ENCODE measurements at places on chromosomes 1 and 21.

- DNase-seq = no peak
Observed at GRCh38 chr21:21750124-21750825, 752.1 kb downstream of the NCAM2 start.

DNA sequence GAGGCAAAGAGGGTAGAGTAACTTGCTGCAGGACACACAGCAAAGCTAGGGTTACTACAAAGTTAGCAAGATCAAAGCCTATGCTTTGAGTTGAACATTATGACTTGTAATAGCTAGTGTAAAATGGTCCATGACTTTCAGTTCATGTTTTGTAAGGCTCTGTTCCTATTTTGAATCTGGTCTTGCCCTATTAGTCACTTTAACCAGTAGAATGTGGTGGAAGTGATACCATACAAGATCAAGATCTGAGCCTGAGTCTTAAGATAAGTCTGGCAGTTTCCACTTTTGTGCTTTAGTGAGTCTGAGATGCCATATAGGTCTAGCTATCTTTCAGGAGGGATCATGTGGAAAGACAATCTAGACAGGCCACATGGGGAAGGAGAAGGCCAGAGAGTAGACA is 282.1 kb upstream of the BRINP3 start:
- no peak for DNase-seq

DNA sequence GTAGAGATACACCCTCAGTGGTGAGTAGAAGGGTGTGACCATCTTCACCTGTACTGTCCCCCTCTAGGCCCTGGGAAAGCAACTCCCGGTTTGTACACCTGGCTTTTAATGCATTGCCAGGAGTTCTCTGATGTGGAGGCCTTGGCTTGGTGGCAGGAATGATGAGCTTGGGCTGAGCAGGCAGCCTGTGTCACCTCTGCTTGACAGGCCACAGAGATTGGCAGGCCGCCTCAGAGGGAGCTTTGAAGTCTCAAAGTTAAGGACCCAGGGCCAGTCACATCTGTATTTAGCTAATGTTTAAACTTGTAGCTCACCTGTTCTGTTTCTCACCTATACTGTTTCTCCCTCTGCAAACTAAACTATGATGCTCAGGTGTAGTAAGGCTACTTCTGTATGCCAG is 28.5 kb downstream of the HUNK start:
- DNase-seq = no peak

DNA sequence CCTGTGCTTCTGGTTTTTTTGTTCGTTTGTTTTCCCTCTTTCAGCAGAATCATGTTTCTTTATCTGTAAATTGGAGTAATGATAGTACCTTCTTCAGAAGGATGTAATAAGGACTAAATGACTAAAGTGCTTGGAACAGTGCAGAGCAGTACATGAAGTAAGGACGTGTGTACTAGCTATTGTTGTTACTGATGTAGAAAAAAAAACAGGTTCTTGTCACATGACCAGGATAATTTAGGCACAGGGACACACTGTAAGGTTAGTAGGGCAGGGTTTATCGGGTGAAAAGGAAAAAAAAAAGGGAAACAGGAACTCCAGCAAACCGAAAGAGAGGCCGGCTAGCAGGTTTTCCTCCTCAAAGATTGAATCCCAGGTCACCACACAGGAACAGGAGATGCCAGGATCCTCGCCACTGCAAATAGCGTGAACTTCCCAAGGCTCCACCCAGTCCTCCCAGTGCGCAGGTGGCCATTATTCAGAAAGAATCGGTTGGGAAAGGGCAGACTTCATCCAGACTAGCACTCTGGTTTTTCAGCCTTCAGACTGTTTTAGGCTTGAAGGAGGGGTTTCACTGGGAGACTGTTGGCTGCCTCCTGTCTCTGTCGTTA is 63.8 kb upstream of the PRRC2C start:
- DNase-seq = no peak

GRCh38 chr1:245800901-245801605 is 646.3 kb downstream of the KIF26B start:
- DNase-seq = no peak

GRCh38 chr1:83802460-83803152 is 196.3 kb downstream of the TTLL7 start:
- no peak for DNase-seq

DNA sequence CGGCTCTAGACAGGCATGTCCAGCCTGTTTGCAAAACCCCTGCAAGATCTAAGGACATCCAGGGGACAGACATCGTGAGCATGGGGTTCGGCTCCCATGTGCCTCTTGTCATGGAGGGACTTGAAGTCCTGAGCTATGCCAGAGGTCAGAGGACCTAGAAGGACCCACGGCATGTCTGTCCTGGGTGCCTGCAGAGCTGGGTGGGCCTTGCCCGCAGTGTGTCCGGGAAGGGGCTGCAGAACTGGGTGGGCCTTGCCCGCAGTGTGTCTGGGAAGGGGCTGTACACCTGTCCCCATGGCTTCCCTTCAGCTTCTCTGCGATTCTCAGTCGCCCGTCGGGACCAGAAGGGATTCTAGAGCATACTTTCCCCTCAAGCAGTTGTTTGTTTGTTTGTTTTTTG is 20.0 kb upstream of the TRAPPC10 start:
- DNase-seq = no peak

- no peak for DNase-seq
Observed at GRCh38 chr21:35309316-35309715, 260.2 kb upstream of the RUNX1 start.

DNA sequence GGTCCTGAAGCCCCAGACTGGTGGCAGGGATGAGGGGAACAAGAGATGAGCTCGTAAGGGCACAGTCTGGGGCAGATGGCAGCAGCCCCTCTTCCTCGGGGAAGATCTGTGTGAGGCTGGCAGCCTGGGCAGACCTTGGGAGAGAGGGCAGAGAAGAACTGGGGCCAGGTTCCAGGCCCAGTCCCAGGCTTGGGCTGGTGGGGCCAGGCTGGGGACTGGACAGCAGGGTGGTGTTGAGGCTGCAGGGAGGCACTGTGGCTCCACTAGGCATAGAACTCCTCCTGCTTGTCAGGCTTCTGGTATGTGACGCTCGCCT is 35.7 kb downstream of the SDC3 start:
- no peak for DNase-seq

GRCh38 chr1:11693024-11693590 is 1.6 kb downstream of the DRAXIN start:
- no peak for DNase-seq

- no peak for DNase-seq
Observed at GRCh38 chr1:111747282-111747734, 8.1 kb upstream of the INKA2 start.

GRCh38 chr1:40435471-40435870 is 14.8 kb upstream of the ZFP69B start:
- DNase-seq = no peak

DNA sequence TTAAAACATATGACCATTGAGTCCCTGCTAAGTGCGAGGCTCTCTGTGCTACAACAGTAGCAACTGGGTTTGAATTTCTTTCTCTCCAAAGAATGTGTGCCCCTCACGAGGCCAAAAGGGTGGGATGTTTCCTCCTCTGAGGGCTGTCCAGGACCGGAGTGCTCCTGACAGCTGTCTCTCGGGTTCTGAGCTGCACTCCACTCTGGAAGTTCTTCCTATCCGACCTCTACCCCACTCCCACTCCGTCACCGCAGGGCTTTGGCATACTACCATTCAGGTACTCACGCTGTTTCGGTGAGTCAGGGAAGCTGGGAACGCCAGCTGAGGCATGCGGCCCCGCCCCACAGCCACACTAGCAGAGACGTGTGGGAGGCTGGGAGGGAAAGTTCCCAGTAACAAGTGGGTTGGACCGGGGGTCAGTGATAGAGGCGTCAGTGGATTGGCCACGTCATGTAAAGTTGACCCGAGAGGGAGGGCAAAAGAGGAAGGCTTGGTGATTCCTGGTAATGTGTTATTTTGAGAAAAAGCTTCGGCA is 705 bp upstream of the SLC50A1 start:
- DNase-seq = peak; percentile 52

GRCh38 chr1:213335084-213335483 is 284.0 kb downstream of the RPS6KC1 start:
- no peak for DNase-seq

- no peak for DNase-seq
Observed at GRCh38 chr1:116498789-116499628, 71.8 kb downstream of the CD58 start.

- no peak for DNase-seq
Observed at GRCh38 chr1:207797229-207797973, 45.5 kb downstream of the CD46 start.

GRCh38 chr1:170214117-170215032 is 68.6 kb downstream of the NTMT2 start:
- no peak for DNase-seq

- no peak for DNase-seq
Observed at GRCh38 chr21:34826836-34827235, 158.0 kb downstream of the CLIC6 start.

- no peak for DNase-seq
Observed at GRCh38 chr1:1134300-1134970, 18.5 kb upstream of the C1orf159 start.

- DNase-seq = no peak
Observed at GRCh38 chr1:200243042-200243437, 166.8 kb downstream of the ZNF281 start.

- no peak for DNase-seq
Observed at GRCh38 chr1:160216301-160216700, 11.1 kb downstream of the PEA15 start.

GRCh38 chr1:58497499-58497898 is 49.0 kb downstream of the OMA1 start:
- no peak for DNase-seq

DNA sequence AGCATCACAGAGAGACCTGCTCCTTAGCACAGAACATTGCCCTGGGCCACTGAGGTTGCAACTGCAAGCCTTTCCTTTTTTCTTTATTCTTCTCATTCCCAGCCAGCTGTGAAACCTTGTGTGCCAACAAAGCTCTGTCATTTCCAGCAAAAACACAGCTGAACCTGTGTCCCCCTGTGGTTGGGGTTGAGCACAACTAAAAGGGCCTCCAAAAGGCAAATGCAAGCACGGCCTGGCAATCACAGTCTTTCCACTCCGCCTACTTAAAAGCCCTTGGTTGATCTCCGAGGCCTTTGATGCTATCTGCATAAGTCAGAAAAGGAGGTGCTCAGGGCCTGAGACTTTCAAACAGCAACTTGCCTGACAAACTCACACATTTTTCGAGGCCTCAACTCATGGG is 32.7 kb downstream of the SUSD4 start:
- no peak for DNase-seq

DNA sequence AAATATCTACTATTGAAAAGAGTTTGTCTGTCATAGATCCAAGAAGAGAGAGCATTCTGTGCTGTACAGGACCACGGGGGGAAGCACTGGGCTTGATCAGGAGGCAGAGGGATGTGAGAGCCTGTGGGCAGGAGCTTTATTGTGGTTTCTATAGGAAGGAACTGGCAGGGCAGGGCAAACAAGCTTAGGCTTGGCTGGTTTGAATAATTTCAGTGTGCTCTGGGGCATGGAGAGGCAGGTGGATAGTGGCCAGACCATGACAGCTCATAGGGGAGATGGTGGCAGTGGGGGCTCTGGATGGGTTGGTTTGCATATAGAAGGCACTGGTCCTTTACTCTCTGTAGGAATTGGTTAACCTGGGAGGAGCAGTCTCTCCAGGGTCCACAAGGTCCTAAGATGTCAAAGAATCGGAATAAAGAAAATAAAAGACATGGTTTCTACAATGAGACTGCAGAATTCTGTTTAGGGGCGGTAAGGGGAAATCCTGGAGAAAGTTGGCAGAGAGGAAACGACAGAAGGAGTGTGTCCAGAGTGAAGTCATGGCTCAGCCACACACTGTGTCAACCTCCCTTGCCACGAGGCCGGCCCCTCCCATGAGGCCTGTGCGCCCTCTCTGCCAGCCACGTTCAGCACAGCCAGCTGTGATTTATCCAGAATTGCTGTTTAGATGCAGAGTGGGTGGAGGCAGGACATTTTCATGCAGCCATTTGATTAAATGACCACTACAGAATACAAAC is 81.7 kb upstream of the PGBD5 start:
- no peak for DNase-seq

GRCh38 chr1:40763742-40764532 is 19.6 kb upstream of the KCNQ4 start:
- DNase-seq = no peak

DNA sequence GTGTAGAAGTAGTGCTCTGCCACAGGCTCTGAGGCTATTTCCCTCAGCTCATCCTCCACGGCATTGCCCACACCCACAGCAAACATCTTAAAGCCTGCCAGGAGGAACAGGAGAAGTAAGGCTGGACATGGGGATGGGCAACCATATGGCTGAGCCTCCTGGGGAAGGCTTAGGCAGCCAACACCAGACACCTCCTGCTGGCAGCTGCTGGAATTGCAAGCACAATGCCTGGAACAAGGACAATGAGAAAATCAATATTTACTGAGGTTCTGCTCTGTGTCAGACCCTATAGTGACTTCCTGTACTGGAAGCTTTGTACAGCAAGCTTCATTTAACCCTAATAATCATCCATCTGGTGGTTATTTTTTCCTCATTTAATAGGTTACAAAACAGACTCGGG is 8.2 kb downstream of the MATN1 start:
- no peak for DNase-seq

Measured in esophagus squamous epithelium (tissue), 5 donors.